ENCODE measurements at places on chromosomes 6 and 20.

GRCh38 chr6:146546443-146547043 lies 2.9 kb downstream of the RAB32 start:
- peak; percentile 92 for DNase-seq

DNA sequence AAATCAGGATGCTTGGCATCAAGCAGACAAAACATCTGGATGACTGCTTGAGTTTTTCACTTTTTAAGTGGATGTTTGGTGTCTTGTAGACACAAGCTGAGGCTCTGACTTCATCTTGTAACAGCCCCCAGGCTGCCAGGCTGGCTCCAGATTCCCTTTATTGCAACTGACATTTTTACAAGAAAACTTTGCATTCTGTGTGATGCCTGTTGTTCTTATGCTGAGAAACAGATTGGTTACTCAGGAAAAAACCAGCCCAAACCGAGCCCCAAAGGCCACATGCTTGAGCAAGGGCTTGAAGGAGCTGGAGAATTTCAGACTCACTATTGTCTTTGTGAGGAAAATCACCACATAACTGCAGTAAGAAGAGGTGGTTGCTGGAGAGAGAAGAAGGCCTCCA lies 98.4 kb upstream of the PREP start:
- no peak for DNase-seq

DNA sequence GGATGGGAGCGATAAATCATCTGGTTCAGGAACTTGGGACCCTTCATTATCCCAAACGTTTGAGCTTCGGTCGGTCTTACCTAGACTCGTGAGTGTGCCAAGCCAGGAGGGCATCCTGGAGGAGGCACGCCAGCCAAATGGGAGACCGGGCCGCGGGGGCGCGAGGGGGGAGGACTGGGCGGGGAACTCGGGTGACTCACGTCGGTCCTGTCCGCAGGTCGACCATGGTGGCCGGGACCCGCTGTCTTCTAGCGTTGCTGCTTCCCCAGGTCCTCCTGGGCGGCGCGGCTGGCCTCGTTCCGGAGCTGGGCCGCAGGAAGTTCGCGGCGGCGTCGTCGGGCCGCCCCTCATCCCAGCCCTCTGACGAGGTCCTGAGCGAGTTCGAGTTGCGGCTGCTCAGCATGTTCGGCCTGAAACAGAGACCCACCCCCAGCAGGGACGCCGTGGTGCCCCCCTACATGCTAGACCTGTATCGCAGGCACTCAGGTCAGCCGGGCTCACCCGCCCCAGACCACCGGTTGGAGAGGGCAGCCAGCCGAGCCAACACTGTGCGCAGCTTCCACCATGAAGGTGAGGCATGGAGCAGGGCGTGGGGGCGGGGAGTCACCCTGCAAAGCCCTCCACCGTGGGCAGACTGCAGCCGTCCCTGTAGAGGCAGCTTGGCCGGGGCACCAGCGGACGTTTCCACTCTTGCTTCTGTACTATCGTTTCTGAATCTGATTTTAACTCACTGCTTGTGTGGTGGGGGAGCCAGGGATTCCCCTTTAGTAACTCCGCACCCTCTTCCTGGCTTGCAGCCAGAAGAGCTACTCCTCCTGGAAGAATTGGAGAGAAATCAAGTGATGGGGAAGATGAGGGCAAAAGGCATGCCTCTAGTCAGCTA lies 2.7 kb downstream of the BMP2 start:
- DNase-seq, result peak; percentile 58

- no peak for DNase-seq
Measured at GRCh38 chr6:16163066-16163465, 34.2 kb downstream of the MYLIP start.

DNA sequence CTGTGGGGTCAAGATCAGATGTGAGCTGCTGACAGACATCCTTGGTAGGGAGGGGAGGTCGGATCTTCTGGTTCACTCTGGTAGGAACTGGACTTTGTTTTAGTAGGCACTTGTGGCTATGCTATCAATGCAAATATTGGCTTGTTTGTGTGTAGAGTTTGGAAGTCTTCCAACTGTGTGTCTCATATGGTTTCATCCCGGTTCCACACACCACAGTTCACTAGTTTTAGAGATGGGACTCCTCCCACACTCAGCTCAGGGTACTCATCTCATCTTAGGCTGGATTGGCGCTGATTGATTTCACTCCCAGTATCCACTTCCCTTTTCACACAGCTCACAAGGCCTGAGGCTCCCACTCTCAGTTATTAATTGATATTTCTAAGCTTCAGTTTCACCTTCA lies 161.3 kb downstream of the THBS2 start:
- DNase-seq, result peak; percentile 71
